ENCODE measurements at places on chromosomes 1 and 21.

DNA sequence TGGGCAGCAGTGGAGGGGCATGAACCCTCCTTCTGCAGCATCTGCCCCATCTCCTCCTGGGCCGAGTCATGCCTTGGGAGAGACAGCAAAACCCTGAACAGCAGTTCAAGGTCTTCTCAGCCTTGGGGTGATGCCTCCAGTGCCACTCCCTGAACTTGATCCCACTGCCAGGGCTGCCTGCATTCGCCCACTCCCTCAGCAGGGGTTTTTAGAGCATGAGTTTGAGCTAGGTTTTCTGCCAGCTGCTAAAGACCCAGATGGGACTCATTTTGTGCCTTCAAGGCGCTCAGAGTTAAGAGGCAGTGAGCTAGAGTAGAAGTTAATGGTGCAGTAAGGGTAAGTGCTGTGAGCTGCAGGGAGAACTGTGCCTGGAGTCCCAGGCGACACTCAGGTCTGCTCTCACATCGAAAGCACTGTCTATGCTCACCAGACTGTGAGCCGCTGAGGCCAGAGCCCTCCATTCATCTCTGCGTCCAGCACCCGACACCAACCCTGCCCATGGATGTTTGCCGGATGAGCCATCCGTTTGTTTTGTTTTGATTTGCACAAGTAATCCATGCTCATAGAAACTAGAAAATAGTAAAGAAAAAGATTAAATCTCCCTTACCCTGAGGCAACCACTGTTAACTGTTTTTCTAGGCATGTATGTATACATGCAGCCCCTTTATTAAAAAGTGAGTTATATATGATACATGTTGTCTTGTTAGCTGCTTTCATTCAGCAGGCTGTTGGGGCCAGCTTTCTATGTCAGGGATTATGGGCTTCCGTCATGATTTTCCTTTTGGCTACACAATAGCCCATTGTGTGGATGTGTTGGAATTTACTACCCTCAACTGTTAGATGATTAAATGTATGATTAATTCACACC is 67.8 kb downstream of the VPS26C start:
- no peak for DNase-seq

- no peak for DNase-seq
Measured at GRCh38 chr21:33162436-33162951, 67.2 kb upstream of the IFNAR2 start.

DNA sequence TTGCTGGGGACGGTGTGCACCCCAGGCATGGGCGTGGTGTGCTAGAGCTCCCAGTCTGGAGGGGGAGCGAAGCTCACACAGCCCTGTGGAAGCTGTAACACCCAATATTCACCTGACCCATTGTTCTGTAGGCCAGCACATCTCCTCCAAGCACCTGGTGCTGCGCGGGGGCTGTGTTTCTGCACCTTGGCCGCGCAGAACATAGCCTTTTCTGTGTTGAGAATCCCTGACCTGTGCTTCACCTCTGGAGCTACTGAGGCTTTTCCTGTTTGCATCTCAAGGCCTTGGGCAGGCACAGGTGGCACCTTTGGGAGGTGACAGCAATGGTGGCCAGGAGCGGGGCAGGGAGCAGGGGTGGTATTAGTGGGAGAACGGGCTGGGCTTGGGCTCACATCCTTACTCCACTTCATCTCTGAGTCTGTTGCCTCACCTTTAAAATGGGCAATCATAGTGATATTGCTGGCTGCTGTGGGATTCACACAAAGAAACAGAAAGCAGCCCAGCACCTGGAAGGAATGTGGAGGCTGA is 343.9 kb upstream of the AJAP1 start:
- DNase-seq: no peak

- DNase-seq: no peak
Measured at GRCh38 chr1:170230323-170230722, 84.6 kb downstream of the NTMT2 start.

DNA sequence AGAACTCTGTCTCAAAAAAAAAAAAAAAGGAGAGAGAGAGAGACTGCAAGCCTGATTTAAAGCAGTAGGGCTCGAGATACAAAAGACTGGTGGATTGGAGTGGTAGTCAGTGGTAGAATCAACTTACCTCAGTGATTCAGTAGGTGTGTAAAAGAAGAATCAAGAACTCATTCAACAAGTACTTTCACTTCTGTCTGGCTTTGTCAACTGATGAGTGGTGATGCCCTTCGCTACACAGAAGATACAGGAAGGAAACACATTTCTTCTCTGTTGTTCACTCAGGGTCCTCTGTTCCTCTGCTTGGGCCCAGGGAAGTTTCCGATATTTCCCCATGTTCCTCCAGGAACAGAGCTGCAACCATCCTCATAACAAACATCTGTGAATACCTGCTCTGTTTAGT is 68.6 kb upstream of the COG2 start:
- DNase-seq: no peak

DNA sequence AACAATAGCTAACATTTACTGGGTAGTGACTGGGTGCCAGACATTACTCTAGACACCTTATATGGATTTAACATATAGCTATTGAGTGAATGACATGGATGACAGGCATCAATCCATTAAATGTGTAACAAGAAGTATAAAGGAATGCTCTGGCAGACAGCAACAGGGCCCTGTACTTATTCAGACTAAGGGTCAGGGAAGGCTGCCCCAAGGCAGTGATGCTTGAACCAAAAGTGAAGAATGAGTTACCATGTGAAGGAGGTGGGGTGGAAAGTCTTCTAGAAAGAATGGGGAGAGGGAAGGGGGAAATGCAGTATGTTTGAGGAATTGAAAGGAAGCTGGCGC is 8.3 kb upstream of the PTPRF start:
- DNase-seq: no peak

GRCh38 chr1:218904416-218904815 is 269.3 kb upstream of the LYPLAL1 start:
- no peak for DNase-seq

- DNase-seq: no peak
Measured at GRCh38 chr1:101025283-101025656, 314 bp downstream of the DPH5 start.

DNA sequence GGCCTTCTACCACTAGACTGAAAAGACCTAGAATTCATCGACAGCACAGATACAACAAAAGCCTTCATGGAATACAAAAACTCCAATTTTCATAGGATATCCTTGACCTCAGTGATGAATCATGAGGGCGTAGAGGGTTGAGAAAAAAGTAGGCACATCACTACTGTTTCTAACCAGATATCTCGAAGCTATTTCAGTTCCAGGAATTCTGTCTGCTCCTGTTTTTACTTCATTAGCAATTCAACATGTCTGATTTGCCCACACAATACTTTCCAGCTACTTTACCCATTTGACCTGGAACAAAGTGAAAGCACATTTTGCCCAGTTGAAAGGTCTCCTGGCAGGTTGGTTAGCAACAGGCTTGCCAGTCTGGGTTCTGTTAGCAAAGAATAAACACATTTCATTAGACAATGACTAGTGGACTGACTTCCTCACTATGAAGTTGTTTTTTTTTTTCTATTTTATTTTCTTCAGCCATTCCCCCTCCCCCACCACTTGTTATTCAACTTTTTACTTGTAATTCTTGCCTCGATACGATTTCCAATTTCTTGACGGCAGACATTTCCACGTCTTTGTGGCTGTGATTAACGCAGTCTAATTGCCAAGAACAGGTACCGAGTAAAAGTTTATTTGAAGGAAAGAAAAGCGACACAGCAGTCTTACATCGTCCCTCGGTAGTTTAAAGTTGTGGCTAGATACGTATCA is 4.0 kb upstream of the ZBTB18 start:
- no peak for DNase-seq

GRCh38 chr1:234779160-234779538 is 169.2 kb upstream of the IRF2BP2 start:
- DNase-seq: no peak

GRCh38 chr1:214364386-214364785 is 83.4 kb downstream of the SMYD2 start:
- DNase-seq: no peak

- DNase-seq: no peak
Measured at GRCh38 chr1:213163278-213163711, 112.3 kb downstream of the RPS6KC1 start.

DNA sequence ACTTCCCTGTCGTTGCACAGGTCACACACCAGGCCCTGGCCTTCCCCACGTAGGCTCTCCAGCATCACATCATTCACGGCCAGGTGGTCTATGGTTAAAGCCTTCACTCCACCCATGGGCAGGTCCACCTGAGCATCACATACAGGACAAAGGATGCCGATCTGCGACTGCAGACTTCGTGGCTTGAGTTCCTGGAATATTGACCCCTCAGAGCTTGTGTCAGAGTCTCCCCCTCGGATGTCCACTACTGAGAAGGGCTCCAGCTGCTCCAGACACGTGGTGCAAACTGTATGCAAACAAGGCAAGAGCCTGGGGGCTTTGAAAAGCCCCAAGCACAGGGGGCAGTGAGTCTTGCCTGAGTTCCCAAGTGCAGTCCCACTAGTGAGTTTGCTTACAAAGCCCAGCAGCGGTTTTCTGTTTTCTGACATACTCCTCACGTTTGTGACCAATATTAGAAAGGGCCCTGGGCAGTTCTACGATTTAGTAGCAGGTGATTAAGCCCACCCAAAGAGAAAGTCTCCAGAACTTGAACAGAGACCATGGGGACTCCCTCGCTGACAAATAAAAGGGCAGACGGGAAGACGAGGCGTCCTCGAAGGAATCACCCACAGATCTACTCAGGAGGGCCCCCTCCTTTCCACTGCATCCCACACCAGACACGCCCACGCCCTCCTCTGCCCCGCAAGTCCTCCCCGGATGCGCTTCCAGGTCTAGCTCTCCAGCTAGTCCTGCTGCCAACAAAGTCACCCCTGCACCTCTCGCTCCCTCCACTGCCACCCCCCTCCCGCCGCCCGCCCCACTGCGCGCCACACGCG is 568 bp downstream of the TRIM45 start:
- DNase-seq: no peak

DNA sequence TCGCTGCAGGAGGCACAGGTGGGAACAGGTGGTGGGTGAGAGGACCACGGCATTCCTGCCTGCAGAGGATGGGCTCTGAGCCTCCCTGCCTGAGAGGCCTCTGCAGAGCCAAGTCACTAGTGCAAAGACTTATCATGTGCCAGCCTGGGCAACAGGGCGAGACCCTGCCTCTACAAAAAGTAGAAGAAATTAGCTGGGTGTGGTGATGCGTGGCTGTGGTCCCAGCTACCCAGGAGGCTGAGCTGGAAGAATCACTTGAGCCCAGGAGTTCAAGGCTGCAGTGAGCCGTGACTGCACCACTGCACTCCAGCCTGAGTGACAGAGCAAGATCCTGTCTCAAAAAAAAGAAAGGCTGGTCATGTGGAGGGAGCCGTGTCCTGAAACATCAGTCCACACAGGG is 46.4 kb downstream of the PKNOX1 start:
- DNase-seq: no peak

- DNase-seq: no peak
Measured at GRCh38 chr1:193156117-193156821, 30.1 kb downstream of the B3GALT2 start.

DNA sequence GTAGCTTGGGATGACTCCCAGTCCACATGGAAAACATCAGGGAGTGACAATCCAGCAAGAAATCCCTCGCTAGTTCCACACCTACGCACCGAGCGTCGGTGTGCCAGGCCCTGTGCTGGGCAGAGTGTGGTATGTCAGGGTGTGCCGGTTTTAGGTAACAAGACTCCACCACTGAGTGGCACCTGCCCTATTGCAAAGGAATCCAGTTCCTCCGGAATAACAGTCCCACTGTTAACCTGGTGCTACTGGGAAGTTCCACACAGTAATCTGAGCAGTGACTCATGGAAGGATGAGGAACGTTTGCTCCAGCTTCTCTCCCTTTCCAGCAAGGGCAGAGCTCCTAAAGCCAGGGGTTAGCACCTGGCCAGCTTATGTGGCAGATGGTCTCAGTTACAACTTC is 14.3 kb downstream of the RNF207 start:
- no peak for DNase-seq

- no peak for DNase-seq
Measured at GRCh38 chr1:85188530-85188929, 12.3 kb downstream of the SYDE2 start.

DNA sequence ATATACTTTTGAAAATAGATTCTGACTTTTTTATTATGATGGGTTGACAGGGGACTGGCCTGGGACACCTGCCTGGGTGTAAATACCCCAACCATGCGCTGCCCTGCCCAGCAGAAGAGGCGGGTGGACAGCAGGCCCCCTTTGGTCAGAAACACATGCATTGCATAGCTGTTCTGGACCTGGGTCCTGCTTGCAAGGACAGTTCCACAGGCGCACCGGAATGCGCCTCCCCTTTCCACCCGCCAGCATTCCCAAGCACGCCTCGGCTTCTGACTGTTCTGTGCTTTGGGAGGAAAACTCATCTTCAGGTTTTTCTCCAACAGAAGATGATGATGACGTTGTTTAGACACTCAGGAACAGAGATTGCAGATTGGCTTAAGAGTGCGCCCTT is 428 bp upstream of the ZNF678 start:
- no peak for DNase-seq

- DNase-seq: no peak
Measured at GRCh38 chr1:3669971-3670431, 17.7 kb downstream of the TP73 start.

DNA sequence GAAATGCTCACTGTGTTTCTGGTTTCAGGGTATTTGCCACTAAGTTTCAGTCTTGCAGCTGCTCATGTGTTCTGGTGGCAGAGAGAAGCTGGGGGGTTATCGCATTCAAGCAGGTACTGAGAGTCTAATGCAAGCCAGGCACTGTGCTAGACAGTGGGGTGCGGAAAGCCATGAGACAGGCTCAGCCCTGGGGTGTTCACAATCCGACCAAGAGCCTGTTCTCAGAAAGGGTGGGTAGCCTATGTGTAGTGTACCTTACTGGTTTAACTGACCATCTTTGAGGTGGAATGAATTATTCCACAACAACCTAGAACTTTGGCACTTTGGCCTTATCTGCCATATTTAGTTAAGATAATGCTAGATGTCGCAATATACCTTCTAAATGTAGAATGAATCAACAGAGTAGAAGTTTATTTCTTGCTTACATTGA is 55.3 kb upstream of the ROR1 start:
- DNase-seq: no peak

GRCh38 chr1:47755101-47755990 is 241.8 kb downstream of the TRABD2B start:
- DNase-seq: no peak

DNA sequence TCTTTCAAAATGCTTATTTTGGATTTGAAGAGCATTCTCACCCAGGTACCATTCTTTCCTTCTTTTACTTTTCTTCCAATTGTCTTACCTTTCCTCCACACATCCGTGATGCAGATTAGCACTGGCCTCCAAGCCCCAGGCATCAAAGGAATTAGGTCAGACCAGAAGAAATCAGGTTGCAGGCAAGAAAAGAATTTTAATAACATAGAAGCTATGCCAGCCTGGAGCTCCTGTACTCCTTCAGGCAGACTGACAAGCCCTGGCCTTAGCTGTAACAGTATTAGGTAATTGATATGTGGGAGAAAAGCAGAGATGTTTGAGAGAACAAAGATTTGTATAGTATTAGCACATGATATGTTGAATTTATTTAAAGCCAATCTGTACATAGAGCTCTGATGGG is 390.4 kb upstream of the ADGRL2 start:
- DNase-seq: no peak

DNA sequence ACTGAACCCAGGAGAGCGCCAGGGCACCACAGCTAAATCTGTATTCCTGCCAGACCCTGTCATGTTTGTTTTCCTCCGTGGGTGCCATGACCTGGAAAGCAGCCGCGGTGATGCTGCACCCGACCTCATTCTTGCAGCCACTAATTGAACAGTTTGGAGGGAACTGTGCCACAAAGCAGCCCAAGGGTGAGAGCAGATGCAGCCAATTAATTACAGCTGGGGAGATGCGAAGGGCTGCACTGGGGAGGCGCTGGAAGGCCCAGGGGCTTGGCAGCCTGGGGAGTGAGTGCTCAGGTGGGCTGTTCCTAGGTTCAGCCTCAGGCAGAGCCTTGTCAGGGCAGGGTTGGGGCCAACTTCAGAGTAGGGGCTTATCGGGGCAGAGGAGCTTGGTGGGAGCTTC is 158.4 kb upstream of the CD34 start:
- DNase-seq: peak; percentile 67
